ENCODE measurements at places on chromosomes 13 and 19. TPM values are rescaled to one million over a fixed set of nuclear protein-coding genes. Genes with fewer than 3 reads are reported as not detected.

DNA sequence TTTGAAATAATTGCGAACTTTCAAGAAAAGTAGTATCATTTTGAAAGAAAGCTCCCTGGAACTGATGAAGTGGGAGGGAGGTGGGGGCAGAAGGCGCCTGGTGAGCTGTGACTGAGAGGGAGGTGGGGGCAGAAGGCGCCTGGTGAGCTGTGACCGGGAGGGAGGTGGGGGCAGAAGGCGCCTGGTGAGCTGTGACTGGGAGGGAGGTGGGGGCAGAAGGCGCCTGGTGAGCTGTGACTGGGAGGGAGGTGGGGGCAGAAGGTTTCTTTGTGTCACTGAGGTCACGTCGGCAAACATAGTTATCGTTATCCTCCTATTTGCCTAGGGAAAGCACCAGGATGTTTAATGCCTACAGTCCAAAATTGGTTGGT, 24.2 kb downstream of the C2CD4C start:
- DNase-seq = no peak

GRCh38 chr13:103188713-103189326, 122.6 kb upstream of the SLC10A2 start:
- no peak for DNase-seq

KLK13 gene
- not detected for total RNA-seq

CDX2 gene
- total RNA-seq = not detected

PCDH9 gene
- 0.27 TPM for total RNA-seq

Measured in activated T-helper 1 cell treated with anti-CD3 and anti-CD28 coated beads, Interleukin-12 subunit alpha, Interleukin-12 subunit beta, Interleukin-2, Interleukin-4 antibody, amounts not matched to agents 30 ng/mL and 10 ng/mL and 1 ng/mL, durations not matched to agents 14 hours and 24 hours and 36 hours (primary cell).